ENCODE measurements at places on chromosomes 4 and X.

DNA sequence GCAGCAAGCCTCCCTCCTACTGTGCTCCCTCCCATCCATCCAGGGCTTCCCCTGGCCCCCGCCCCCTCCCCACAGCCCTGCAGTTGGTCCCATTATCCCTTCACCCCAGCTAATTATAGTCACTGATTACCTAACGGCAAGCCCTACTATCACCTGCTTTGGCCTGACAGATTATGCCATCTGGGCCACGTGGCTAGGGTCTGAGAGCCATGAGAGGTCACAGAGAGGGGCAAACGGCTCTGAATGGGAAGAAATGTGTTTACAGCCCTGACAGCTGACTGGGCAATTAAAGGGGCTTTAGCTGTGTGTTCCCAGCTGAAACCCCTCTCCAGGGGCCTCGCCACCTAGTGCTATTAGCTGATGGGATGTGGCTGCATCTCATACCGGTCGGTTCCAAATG, 134.4 kb upstream of the CPEB2 start:
- DNase-seq: no peak

- no peak for DNase-seq
Measured at GRCh38 chr4:162705130-162705803, 461.4 kb downstream of the NAF1 start.

DNA sequence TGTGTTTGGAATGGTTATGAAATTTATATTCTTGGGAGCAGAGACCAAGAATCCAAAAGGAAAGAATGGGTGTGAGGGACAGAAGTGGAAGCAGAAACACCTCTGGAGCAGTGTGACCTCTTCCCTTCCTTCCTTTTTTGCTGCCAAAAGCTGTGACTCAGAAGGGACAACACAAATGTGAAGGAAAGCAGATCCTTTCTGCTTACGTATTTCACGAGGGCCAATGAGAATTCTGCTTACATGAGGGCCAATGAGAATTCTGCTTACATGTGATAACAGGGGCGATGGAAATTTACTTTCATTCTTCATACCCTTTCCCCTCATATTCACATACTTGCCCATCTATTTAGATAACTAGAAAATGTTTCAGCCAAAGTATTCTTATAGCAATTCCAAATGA, 404.6 kb downstream of the PRDM5 start:
- no peak for DNase-seq

DNA sequence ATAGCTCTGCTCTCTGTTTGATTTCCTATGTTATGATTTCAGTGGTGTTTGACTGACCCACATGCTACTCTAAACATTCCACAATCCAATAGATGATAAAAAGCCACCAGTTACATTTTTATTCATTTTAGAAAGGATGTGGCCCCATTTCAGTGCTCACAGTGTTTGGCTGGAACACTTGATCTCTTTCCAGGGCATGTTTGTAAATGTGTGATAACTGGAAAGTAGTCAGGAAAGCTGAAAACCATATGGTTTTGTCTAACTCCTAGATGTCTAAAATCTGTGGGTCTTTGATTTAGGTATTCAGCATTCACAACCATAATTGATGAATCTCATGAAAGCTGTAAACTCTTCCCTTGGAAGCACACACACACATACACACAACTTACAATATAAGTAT, 904.9 kb upstream of the AGA start:
- DNase-seq: no peak

- no peak for DNase-seq
Measured at GRCh38 chr4:21130606-21131005, 430.3 kb downstream of the PACRGL start.

- DNase-seq: no peak
Measured at GRCh38 chr4:187992971-187993370, 2.6 kb upstream of the ZFP42 start.

- DNase-seq: no peak
Measured at GRCh38 chrX:134002921-134003615, 17.7 kb upstream of the GPC3 start.

DNA sequence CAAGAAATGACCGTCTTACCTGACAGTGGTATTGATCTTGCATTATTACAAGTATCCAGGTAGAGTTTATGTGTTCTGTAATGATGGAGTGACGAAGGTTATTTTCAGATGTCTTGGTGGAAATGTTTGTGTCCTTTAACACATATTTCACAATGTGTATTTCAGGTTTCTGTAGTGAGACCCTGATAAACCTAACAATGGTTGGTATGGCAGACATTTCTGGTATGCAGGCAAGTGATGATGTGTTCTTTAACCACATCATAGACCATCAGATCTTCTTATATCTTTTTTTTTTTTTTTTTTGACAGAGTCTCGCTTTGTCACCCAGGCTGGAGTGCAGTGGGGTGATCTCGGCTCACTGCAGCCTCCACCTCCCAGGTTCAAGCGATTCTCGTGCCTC, 14.6 kb upstream of the ATXN3L start:
- no peak for DNase-seq

DNA sequence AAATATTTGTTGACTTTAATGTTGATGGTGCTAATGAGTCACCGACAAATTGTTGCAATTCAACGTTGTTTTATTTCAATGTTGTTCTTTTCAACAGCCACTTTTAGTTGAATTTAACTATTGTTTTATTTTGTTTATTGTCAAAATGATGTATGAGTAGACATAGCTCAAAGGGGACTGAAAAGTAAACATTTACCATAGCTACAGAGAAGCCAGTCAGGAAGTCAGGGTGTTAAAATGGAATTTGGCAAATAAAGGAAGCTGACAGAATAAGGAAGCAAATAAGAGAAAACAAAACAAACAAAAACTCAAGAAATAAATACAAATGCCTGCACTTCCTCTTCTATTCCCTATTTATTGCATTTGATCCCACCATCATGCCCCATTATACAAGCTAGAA, 648.4 kb upstream of the HTR2C start:
- no peak for DNase-seq

- no peak for DNase-seq
Measured at GRCh38 chr4:182216005-182216404, 27.2 kb upstream of the TENM3 start.

- no peak for DNase-seq
Measured at GRCh38 chr4:99024481-99025275, 29.2 kb downstream of the METAP1 start.

DNA sequence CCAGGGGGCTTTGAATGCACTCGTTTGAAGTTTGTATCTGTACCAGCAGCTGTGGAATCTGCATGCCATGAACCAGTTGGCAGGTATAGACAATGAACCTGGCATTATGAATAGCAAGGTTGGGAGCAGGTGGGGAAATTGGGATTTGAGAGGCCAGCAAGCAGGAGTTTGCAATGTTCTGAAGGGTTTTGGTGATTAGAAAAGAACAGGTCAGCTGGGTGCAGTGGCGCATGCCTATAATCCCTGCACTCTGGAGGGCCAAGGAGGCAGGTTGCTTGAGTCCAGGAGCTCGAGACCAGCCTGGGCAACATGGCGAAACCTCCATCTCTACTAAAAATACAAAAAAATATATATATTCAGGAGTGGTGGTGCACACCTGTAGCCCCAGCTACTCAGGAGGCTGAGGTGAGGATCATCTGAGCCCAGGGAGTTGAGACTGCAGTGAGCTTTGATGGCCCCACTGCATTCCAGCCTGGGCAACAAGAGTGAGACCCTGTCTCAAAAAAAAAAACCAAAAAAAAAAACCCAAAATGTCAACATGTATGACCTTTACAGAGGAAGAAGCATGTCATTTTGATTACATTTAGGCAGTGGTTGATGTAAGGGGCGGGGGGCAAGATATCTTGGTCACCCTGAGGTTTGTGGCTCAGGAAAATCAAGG, 63.9 kb downstream of the TSC22D3 start:
- DNase-seq: no peak

- no peak for DNase-seq
Measured at GRCh38 chr4:123233136-123233768, 163.3 kb upstream of the SPRY1 start.

DNA sequence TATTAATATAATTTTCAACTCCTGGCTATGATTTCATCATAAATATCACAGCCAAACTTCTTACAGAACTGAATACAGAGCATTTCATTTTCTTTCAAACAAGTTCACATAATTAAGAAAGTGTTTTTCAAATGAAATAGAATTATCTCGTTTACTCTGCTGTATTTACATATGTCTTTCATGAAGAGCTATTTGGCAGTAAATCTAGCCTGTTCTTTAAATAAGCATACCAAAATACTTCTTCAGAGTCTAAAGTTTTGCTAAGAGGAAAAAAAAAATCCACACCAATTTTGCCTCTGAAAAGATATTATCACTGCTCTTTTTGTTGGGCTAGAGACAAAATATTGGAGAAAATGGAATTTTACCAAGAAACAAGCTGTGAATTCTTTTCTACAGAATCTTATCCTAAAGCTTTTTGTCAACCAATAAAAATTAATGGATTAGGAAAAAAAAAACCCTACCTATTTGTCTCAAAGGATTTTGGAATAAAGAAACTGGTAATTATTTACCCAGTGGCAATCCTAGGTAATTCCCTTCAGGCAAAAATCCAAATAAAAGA, 287.9 kb upstream of the NR3C2 start:
- DNase-seq: no peak

GRCh38 chrX:68936608-68937007, 107.8 kb downstream of the EFNB1 start:
- DNase-seq: no peak

DNA sequence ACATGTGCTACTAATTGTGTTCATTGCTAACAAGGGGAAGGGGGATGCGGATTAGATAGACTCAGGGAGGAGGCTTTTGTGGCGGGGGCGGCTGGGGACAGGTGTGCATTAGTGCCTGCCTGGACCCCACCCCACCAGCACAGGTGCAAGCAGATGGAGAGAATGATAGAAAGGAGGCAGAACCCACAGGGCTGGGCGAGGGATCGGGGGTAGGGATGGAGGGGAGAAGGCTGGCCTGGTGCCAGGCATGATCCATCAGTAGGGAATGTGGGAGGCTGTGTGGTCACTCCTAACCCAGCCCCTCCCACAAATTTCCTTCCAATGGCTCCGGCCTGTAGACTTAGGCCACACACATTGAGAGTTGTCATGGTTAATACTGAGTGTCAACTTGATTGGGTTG, 30.5 kb upstream of the CRMP1 start:
- no peak for DNase-seq

DNA sequence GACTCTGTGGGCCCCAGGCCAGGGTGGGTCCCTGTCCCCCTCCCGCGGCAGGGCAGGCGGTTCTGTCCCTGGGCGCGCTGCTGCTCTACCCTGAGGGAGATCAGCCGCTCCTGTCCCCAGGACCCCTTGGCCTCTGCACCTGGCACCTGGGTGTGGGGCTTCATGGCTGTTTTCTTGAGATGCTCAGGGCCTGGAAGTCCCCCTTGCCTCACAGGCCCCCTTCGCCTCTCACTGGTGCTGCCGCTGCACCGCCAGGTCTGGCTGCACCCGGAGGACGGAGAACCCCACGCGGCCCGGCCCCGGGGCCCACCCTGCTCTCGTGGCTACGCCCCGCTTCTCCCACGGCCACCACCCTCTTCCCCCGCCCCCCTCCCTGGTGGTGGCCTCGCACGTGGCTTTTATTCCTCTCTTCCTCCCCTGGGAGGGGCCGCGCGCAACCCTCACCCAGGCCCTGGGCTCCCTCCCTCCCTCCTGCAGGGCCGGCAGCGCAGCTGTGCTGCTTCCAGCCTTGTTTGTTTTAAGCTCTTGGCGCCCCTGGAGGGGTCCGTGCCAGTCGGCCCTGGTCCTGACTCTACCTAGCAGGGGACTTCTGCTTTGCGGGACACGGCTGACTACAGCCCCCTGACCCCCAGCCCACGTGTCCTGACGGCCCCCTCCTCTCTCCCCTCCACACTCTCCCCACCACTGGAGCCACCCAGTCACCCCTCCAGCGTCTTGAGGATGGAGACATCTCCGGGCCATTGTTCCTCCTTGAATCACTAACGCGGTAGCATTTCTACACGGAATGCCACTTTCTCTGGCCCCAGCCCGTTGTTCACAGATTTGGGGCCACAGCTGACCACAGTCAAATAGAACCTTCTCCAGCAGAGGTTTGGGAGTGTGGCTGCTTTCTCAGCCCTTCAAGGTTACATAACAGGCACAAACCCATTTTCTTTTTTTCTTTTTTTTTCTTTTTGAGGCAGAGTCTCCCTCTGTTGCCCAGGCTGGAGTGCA, 20.6 kb upstream of the CLDN24 start:
- DNase-seq: no peak

GRCh38 chr4:73434311-73434710, 1.7 kb upstream of the AFP start:
- peak; percentile 6 for DNase-seq

DNA sequence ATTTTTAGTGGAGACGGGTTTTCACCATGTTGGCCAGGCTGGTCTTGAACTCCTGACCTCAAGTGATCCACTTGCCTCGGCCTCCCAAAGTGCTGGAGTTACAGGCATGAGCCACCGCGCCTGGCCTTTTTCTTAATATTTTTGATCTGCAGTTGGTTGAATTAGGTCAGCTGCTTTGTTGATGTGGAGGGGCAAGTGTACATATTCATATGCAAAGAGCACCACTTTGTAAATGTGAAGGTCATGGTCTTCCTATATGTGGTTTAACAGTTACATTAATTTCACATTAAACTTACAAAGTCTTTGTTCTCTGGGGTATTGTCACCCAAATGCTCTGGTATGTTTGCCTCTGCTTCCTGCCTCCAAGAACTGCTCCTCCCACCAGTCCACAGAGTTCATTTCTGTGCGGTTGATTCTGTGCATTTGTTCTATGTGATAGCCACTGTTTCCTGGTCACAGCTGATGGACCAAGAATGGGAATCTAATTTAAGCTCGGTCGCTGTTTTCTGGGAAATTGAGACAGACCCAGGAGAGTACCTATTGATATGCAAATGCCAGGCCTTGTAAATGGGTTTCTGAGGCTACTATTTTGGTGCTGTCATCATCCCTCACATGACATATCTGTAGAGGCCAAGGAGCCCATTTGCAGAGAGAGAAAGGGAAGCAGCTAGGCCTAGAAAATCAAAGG, 26.9 kb upstream of the HPSE start:
- no peak for DNase-seq

GRCh38 chrX:45830343-45830742, 629.7 kb upstream of the DIPK2B start:
- no peak for DNase-seq

DNA sequence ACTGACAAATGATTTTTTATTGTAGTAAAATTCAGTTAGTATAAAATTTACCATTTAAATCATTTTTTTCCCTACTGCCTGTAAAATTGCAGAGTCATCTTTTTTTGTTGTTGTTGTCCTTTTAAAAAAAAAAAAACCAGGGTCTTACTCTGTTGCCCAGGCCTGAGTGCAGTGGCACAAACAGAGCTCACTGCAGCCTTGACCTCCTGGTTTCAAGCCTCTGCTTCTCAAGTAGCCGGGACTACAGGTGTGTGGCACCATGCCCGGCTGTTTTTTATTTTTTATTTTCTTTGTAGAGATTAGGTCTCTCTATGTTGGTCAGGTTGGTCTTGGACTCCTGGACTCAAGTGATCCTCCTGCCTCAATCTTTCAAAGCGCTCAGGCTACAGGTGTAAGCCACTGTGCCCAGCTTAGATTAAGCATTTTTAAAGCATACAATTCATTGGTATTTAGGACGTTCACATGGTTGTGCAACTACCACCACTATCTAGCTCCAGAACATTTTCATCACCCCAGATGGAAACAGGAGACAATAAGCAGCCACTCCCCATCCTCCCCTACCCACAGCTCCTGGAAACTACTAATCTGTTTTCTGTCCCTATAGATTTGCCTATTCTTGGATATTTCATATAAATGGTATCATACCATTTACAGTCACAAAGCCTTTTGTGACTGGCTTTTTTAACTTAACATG, 59.7 kb upstream of the PGRMC2 start:
- no peak for DNase-seq

All from GM13977 (cell line).